ENCODE measurements at places on chromosomes 2 and 18. TPM values are rescaled to one million over a fixed set of nuclear protein-coding genes. Genes with fewer than 3 reads are reported as not detected.
A peak's percentile ranks its signal among the peaks of the same experiment; 100 is the strongest.

Gene CCDC74A
- polyA plus RNA-seq: 21.4 TPM

Gene LOXHD1
- polyA plus RNA-seq: 0.14 TPM

Gene MDH1B
- polyA plus RNA-seq: 6.5 TPM

Gene PRSS56
- polyA plus RNA-seq: 5.8 TPM

Gene MAP3K20
- polyA plus RNA-seq: 10.1 TPM

Gene PTPN18
- polyA plus RNA-seq: 30.0 TPM

Gene FSHR
- polyA plus RNA-seq: not detected

Gene RAPH1
- 30.7 TPM for polyA plus RNA-seq

- DNase-seq: no peak
Observed at GRCh38 chr2:207516206-207516605, 13.6 kb upstream of the CREB1 start.

- DNase-seq: no peak
Observed at GRCh38 chr2:3279236-3279960, 98.2 kb downstream of the EIPR1 start.

GRCh38 chr2:71894261-71894660, 253.4 kb downstream of the CYP26B1 start:
- no peak for DNase-seq

GRCh38 chr18:79988071-79988450, 302 bp downstream of the TXNL4A start:
- DNase-seq: no peak

DNA sequence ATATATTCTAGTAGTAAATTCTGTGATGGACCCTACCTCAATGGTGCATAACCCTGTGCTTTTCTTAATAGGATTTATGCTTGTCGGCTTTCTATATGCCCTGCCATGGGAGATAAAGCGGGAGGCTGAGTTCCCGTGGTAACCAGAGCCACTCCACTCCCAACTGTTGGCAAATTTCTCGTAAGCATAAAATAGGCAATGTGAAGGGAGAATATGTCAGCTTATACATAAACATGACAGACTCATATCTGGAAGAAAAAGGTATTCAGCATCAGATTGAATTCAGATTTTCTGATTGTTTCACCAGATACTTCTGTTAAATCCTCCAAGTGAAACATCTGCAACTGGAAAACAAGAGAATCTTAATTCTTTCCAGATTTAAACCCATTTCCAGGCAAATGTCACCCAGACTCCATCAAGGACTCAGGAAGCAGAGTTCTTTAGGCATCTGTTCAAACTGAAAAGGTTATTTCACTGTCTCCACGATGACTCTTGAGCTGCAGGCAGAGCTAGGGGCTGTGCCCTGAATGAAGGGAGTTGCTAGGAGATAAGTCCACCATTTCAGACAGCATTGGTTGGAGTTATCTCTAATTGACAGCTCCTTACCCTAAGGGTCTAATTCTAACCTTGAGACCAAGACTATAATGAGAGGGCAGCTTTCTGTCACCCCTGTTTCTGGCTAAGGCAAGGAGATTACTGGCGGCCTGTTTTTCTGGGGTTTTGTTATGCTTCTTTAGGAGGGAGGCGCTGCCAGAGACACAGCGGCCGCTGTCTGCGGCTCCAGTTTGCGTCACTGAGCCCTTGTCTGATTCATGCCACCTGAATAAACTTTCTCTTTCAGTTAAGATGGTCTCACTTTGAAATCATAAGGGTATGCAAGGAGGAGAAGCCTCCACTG, 381.3 kb downstream of the SOX11 start:
- DNase-seq: peak; percentile 90

- no peak for DNase-seq
Observed at GRCh38 chr2:38886063-38886462, 3.6 kb upstream of the ARHGEF33 start.

GRCh38 chr2:161135951-161136593, 24.2 kb upstream of the TANK start:
- DNase-seq: peak; percentile 56

DNA sequence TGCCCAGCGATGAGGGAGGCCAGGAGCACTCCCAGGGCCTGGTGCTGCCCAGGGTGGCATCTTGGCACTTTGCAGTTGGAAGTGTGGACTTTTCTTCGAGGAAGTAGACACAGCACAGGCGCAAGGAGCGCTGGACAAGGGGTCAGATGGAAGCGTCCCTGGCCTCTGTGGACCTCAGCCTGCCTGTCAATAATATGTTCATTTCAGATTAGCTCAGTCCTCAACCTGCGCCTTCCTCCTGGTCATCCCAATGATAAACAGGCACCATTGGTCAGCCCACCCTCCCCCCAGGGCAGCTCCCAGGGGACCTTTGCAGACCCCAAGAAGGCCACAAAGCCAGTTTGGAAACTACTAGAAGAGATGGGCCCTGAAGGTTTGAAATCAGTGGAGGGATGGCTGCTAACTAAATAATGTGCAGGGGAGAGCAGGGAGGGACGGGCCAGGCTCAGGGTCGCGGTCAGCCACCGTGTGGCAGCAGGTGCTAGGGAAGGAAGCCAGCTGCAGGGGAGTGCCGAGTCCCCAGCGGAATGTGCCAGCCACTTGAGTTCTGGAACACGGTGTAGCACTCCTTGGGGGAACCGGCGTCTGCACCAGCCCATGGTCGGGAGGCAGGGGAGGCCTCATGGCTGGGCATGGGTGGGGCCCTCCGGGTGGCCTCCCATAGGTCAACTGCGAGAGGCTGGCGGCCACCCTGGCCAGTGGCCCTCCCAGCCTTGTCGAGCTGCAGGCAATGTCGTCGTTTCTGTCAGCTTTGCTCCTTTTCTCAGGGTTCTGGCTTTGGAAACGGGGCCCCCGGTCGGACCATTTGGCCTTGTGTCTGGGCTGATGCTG, 59.9 kb downstream of the ADI1 start:
- no peak for DNase-seq

DNA sequence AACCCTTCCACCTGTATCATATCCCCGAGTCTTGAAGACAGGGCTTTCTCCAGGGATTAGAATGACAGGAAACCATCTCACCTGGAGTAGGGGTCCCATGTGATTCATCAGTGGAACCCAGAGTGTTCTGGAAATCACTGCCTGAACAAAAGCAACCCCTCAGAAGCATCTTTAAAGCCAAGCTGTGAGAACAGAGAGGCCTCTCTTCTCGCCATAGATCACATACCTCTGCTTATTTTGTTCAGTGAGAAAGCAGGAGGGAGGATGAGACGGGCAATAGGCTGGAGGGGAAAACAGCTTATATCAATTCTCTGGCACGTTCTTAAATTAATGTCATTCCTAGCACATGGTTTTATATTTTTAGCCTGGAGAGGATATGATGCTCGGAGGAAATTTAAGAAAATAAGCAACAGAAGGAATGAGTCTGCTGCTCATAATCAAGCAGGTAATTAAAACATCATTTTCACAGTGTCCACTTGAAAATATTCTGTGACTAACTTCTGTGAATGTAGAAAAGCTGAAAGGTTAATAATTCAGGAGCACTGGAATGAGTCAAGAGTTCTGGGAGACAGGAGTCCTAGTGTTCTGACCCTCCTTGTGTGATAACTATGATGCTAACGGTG, 213.6 kb upstream of the SP5 start:
- no peak for DNase-seq

DNA sequence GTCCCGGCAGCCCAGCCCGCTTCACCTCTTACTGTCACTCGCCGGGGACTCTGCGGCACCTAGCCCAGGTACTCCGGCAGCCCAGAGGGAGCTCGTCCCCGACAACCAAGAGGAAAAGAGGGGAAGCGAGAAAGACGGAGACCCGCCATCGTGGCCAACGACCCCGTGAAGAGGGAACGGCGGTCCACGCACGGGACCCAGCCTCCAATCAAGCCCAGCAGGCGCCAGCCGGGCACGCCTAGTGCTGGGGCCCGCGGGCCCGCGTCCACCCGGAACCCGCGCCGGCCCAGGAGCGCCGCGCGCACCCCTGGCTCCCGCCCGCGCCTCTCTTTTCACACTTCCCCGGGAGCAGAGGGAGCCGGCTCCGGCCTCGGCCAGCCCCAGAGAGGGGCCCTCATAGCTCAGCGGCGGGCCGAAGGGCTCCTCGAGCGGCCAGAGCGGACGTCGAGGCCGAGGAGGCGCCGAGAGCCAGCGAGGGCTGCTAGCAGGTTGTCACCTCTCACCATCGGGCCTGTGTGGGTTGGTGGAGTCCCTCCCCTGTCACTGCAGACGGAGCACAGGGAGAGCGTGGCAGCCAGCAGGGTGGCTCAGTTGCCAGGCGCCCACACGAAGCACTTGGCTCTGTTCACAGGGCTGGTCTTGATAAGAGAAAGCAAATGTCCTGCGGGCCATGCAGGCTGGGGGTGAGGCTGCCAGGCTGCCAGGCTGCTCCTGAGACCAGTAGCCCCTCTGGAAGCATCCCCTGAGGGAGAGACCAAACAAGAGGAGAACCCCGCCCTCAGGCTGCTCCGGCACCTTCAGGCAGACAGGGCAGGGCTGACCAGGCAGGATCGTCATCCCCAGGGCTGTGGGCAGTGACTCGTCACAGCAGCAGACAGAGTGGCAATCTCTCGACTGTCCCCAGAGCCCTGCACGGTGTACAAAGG, 36.9 kb upstream of the KLF11 start:
- DNase-seq: no peak

- no peak for DNase-seq
Observed at GRCh38 chr2:173288561-173288960, 66.1 kb upstream of the CDCA7 start.

DNA sequence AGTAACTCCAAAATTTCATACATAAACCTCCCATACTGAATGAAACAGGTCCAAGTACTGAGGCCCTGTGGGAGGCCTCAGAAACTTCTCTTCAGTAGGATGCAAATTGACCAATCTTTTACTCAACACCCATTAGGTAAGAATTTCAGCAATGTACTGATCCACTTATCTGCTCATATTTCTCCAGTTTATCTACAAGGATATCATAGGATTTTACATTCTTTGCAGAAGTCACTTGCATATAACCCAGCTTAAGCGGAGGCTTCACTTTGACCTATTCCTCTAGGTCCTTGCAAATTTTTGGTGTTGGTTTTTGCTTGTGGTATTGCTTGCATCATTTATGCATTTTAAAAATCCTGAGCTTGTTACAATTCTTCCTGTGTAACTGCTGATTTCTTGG, 28.8 kb upstream of the SLC3A1 start:
- no peak for DNase-seq

- DNase-seq: no peak
Observed at GRCh38 chr2:240701736-240702639, 10.3 kb downstream of the AQP12A start.

GRCh38 chr2:132503701-132504100, 87.1 kb downstream of the GPR39 start:
- no peak for DNase-seq

DNA sequence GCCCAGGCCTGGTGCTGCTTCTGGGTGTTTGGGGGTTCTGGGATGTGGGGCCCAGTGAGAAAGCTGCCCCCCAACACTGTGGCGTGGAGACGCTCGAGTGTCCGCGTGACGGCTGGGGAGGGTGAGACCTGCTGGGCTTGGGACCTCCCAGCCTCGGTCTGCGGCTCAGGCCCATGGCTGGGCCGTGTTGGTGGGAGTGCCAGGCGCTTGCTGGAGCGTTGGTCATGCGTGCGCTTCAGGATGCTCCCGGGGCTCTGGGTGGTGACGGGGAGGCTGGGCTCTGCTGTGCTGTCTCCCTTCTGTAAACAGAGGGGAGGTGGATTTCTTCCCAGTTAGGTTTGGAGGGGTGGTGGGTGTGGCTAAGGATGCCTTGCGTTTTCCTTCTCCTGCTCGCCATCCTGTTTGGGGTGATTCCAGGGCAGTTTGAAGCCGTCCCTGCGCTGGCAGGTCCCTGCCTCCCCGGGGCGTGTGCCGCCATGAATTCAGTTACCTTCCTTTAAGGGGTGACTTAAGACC, 606 bp downstream of the GAL3ST2 start:
- no peak for DNase-seq

GRCh38 chr18:36284671-36285295, 12.7 kb upstream of the FHOD3 start:
- peak; percentile 96 for DNase-seq

DNA sequence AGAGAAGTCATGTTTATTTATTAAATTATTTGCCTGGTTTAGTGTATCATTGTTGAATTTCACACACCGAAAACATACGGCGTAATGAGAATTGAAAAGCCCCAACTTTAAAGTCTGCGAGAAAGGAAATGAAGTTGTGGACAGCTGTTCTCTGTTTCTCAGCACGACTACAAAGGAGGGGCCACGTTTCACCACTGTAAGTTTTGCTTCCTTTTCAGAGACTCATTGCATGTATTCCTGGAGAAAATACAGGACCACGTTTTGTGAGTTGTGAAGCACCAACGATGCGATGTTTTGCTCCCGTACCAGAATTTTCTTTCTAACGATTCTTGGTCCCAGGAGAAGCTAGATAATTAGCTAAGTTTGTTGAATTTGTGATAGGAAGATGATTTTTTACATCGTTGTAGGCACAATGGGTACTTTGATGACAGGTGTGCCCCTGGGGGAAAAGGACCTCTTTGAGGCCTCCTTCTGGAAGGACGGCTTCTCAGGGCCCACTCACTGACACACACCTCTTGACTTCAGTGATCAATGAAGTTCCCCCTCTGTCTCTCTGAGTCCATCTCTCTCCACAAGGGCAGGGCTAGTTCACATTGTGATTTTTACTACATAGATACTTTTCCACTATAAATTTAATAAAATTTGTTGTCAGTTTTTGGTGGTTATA, 23.7 kb upstream of the ACKR3 start:
- DNase-seq: no peak

- DNase-seq: no peak
Observed at GRCh38 chr2:232027530-232027929, 66.0 kb downstream of the DIS3L2 start.

DNA sequence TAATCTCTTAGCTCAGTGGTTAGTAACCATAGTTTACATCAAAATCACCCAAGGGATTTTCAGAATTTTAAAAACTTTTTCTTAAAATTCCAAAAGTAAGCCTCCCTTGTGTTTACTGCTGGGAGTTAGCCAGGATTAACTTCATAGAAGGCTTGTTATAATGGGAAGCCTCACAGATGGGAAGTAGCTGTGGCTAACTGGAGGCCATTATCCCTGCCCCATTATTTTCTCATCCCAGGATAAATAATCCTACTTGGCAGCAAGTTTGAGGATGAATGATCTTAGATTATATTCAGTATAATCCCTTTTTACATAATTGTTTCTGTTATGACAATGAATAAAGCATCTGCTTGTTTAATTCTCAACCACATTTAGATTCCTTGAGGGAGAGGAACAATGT, 25.5 kb downstream of the PLEK start:
- DNase-seq: no peak

DNA sequence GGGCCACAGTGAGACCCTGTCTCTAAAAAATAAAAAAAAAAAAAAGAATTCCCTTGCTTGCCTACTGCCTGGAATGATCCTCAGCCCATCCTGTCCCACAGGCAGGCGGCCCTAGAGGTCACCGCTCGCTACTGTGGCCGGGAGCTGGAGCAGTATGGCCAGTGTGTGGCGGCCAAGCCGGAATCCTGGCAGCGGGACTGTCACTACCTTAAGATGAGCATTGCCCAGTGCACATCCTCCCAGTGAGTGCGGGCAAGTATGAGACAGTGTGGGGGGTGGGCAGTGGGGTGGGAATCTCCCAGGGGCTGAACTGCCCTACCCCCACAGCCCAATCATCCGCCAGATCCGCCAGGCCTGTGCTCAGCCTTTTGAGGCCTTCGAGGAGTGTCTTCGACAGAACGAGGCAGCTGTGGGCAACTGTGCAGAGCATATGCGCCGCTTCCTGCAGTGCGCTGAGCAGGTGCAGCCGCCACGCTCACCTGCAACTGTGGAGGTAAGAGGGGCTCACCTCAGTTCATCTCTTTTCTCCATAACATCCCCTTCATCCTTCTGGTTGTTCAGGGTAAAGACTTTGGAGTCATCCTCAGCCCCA, 1.6 kb downstream of the CHCHD5 start:
- no peak for DNase-seq

Data from spinal cord (tissue), 10 donors.